Mucosa of descending colon (tissue), 3 donors: ENCODE measurements at places on chromosomes 1 and 21. TPM values are rescaled to one million over a fixed set of nuclear protein-coding genes. Genes with fewer than 3 reads are reported as not detected.

- no peak for DNase-seq
Observed at GRCh38 chr1:201217851-201218250, 27.2 kb downstream of the IGFN1 start.

- DNase-seq: no peak
Observed at GRCh38 chr1:94612525-94613204, 71.1 kb upstream of the F3 start.

- no peak for DNase-seq
Observed at GRCh38 chr1:179599623-179600249, 8.1 kb downstream of the TDRD5 start.

OR6K3 gene
- total RNA-seq: not detected

DNA sequence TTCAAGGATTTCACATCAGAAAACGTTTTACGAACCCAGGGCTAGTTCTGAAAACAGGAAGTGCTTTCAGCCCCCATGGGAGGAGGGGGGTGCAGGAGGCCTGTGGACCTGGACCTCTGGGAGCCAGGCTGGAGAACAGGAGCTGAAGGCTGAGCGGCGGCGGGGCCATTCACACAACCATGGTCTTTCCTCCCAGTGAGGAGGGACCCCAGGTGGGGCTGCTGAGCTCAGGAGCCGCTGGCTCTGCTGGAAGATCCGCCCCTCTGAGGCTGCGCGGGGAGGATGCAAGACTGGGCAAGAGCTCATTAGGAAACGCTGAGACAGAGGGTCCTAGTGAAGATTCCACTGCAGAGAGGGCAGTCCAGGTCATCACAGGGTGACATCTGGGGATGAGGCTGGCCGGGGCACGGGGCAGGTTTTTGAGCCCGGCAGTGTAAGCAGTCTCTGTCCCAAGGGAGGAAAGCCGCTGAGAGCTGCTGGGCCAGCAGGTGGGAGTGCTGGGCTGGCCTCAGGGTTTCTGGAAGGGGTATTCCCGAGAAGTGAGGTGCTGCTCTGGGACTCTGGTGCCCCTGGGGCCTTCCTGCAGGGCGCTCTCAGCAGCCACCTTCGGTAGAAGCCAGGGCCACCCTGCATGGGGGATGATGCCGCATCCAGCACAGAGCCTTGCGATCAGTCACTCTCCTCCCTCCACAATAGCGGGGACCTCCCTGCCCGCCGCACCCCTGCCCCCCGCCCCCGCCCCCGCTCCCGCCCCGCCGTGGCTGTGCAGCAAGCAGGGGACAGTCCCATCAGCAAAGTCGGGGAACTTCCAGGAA, 7.5 kb downstream of the MX2 start:
- DNase-seq: no peak

- no peak for DNase-seq
Observed at GRCh38 chr1:5992814-5993555, 760 bp upstream of the NPHP4 start.

DNA sequence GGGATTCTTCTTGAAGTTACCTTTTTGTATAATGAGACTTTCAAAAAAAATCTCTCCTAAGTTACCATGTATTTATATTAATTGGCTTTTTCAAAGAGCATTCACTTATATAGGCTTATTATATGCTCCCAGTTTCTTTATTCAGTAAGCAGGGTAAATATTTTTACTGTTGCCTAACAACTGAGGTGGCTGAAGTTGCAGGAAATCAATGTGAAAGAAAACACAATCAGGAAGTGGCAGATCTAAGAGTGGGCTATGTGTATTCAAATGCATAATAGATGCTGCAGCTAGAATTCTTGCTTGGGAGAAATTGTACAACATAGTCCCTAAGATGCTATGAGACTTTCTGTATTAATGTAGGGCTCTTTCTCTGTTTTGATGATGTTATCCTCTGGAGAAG, 606.9 kb downstream of the NUF2 start:
- no peak for DNase-seq

OR2L2 gene
- total RNA-seq: 0.07 TPM

GRCh38 chr21:45993210-45994085, 11.9 kb downstream of the COL6A1 start:
- peak; percentile 23 for DNase-seq

DNA sequence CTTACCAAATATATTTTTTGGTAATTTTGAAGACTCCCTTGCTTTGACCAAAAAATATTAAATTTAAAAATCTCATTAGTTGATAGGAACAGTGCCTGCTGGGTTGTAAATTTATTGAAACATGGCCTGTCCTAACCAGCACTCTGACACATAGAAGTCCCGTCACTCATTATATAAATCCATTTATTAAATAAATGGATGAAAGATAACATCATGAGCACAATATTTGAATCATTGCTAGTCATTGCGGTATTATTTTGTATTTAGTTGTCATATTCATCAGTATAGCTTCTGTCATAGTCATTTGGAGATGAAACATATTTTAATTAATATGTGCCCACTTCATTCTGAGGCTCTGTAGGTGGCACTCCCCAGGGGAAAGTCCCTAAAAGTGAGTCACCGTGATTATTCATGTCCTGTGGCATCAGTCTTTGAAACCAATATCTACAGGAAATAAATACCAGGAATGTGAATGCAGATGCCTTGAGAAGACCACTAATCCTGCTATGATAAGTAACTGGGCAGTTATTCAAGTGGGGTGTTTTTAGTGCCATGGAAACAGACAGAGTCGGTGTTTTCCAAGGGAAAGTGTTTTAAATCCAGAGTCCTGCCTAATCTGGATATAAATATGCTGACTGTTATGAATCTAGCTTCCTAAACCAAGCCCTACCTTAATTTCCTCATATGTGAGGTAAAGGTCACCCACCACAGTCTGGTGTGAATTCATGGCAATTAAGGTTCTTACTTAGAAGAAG, 302.0 kb downstream of the DUSP10 start:
- no peak for DNase-seq

WDR47 gene
- total RNA-seq: 25.4 TPM

- DNase-seq: no peak
Observed at GRCh38 chr1:158155673-158156072, 25.0 kb upstream of the CD1D start.

PRAMEF27 gene
- total RNA-seq: not detected

FAM163A gene
- 0.32 TPM for total RNA-seq

DNA sequence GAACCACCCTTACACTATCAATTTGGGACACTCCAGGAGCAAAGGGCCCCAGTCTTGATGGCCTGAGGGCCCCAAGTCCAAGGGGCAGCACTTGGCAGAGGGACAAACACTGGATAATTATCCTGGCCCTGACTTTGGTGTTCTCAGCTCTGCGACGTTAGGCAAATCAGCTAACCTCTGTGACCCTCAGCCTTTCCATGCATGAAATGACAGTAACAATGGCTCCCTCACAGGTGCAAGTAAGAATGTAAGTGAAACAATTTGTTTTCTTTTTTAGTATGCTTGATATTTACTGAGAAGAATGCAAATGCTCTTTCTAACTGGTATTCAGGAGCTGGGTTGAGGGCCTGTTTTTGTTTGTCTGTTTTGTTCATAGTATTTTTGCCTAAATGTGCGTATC, 61.6 kb upstream of the PRDX6 start:
- DNase-seq: no peak

CFHR4 gene
- total RNA-seq: not detected

DNA sequence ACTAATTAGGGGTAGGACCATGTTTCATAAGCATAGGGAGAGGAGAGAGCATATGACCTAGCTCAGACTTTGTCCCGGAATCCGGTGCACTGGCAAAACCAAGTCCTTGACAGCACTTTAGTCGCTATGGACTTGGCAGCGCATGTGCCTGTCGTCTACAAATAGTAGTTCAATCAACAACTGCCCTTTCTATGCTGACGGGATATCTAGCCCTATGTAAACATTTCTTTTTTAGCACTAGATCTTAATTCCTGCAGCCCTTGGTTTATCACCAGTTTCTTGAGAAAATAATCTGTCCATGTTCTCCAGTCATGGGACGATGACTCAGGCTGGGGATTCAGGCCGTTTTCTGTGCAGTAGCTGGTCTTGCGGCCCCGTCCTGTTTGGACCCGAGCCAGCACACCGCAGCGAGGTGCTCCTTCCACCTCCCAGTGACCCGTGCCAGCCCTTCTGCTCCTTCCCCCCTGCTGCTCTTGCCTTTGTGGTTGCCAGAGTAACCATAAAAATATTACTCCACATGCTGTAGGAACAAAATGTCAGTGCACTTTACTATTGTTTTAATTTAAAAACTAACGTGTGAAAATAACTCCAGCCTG, 8.6 kb upstream of the MT1HL1 start:
- peak; percentile 59 for DNase-seq

DNA sequence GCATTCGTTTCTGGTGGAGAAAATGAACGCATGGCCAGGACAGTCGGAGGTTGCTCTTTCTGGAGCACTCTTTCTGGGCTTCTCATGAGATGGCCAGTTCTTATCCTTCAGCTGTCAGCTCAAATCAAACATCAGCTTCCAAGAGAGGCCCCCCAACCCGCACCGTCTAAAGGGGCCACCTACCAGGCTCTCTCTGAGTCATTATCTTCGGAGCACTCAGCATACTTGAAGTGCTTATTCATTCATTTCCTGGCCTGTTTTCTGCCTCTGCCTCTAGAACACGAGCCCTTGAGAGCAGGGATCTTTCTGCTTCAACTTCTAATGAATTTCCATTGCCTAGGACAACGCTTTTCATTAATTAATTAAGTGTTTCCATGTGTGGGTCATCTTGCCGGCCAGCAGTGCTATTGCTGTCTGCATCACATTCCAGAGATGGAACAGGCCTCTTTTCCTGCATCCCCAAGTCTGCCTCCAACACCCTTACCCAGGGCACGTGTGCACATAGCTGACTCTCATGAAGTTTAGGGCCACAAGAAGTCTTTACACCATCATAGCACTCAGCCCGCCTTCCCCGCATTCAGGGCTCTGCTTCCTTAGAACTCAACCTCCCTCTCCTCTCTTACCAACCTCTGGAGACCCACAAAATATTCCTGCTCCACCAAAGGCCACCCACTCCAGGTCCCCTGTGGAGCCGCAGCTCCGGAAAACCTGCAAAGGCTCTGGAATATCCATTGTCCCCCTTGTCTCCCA, 52.1 kb upstream of the LAPTM5 start:
- DNase-seq: no peak

DNA sequence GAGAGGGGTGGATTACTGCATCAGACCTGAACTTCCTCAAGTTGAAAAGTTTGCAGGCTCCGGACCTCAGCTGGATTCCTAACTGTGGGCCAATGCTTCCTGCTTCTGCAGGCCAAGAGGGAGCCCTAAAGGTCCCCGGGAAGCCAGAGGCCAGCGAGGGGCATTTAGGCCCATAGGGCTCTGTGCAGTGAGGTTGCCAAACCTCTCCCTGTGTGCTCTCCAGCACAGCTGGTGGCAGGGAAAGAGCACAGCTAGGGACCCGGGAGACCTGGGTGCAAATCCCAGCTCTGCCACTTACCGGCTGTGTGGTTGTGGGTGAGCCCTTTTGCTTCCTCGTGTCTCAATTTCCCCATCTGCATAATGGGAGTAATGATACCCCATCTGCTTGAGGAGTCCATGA, 100.5 kb downstream of the PAX7 start:
- DNase-seq: no peak

DNA sequence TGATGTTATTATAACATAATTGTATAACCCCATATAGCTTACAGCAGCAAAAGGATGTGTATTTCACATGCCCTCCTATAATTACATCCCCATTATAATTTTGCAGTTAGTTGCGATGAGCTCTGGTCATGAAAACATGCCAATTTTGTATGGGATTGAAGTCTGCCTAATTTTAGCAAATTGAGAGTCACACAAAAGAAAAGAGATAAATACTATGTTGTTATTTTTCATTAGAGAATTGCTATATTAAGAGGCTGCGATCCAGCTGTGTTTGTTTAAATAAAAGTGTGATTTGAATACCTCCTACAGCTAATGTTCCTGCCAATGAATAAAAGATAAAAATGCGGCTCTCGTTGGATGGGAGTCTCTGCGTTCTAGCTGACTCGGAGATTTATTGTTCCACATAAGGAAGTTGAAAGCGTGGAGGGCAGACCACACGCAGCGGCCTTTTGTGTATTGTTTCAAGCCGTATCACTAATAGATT, 461.0 kb upstream of the NFIA start:
- peak; percentile 22 for DNase-seq

MOV10 gene
- 77.6 TPM for total RNA-seq

- no peak for DNase-seq
Observed at GRCh38 chr1:27090911-27091310, 64.0 kb downstream of the SLC9A1 start.

DNA sequence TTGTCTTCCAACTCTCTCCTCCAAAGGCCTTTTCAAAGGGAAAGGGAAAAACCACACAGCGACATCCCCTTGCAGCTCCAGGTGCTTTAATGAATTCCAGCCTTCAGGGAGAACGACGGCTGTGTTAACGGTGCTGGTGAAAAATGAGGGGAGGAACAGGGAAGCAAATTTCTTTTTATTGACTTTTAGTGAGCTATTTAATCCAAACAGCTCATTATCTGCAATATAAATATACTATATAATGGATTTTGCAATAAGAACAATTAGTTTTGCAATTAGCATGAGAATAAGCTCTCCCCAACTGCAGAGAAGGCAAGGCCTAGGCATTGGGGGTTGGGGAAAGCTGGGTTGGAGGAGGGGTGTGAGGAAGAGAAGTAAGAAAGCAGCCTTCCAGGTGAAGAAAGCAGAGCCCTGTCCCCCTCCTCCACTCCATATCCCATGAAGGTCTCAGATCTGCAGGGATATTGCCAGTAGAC, 159.0 kb upstream of the ZC3H12A start:
- no peak for DNase-seq

DNA sequence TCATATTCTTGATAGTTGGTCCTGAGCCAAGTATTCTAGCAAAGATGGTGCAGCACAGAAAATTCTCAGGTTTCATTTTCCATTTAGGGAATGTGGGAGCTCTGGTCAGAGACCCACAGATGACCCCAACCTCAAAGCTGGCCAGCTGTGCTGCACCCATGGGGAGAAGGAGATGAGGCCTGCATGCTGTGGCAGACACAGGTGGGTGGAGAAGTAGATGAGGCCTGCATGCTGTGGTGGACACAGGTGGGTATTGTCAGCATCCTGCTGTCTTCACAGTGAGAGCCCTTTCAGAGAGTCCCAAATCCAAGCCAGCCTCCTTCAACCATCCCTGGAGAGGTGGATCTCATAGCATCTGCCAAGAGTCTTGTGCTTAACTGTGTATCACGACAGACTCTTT, 77.7 kb downstream of the DSCAM start:
- no peak for DNase-seq

DNA sequence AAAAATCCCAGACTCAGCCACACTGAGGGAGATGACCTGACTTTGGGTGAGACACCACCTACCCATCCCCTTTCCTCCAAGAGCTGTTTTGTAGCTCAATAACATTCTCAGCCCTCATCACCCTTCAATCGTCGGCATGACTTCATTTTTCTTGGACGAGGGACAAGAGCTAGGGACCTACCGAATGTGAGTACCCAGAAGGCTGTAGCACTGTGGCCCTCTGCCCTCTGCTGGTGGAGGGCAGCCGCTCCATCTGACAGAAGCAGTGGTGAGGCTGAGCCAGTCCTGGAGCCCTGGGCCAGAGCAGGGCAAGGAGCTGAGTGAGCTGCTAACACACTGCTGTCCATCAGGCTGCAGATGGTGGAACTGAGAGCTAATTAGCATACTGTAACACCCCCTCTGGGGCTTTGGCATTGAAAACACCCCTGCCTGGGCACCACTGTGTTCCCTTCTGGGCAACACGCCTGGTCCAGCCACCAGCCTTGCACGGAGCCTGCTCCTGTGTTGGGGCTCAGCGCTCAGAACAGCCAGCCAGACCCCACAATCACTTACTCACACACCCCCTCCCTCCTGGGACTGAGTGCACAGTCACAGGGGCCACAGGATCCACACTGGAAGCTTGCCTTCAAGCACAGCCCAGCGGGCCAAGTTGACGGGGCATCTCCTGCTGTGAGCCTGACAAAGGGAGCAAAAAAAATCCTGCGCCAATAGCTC, 18.3 kb upstream of the ALPL start:
- DNase-seq: peak; percentile 42
